ENCODE measurements at places on chromosomes 1 and 21.

GRCh38 chr21:41133874-41134522 lies 34.0 kb upstream of the BACE2 start:
- no peak for DNase-seq

DNA sequence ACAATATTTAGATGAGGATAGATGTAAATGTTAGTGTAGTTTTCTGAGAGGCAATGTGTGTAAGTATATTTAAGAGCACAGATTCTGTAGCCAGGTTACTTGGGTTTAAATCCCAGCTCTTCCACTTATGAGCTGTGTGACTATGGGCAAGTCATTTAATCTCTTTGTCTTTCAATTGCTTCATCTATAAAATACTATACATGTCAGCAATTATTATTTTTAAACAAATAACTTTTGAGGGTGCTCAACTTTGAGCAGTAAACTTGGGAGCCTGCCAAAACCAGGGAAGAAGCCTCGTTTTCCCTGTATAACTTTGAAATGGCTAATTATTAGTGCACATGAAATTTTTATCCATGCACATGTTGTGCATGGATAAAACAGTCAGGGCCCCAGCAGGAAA lies 222.8 kb downstream of the FOXD2 start:
- DNase-seq: no peak

DNA sequence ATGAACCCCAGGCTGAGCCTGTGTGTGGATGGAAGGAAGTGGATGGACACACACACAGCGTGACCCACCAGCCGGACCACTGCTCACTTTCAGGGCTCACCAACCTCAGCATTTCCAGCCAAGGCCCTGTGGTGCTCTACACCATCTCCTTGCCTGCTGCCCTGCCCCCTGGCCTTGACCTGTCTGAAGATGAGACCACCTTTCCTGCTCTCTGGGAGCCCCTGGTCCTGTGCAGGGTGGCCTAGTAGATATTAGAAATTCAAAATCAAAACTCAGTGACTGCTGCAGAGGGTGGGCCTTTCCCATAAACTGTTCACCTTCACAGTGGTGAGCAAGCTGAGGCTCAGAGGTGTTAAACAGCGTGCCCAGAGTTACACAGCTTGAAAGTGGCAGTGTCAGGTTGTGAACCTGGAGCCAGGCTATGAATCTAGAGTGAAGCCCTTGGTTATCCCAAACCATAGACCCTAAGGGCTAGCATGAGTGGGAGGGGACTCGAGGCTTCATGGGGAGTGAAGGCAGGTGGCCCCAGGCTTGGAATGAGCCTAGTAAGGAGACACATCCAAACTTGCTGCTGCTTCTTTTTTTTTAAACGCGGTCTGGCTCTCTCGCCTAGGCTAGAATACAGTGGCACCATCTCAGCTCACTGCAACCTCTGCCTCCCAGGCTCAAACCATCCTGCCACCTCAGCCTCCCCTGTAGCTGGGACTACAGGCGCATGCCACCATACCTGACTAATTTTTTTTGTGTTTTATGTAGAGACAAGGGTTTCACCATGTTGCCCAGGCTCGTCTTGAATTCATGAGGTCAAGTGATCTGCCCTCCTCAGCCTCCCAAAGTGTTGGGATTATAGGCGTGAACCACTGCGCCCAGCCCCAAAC lies 41.5 kb downstream of the MAN1C1 start:
- DNase-seq: no peak

DNA sequence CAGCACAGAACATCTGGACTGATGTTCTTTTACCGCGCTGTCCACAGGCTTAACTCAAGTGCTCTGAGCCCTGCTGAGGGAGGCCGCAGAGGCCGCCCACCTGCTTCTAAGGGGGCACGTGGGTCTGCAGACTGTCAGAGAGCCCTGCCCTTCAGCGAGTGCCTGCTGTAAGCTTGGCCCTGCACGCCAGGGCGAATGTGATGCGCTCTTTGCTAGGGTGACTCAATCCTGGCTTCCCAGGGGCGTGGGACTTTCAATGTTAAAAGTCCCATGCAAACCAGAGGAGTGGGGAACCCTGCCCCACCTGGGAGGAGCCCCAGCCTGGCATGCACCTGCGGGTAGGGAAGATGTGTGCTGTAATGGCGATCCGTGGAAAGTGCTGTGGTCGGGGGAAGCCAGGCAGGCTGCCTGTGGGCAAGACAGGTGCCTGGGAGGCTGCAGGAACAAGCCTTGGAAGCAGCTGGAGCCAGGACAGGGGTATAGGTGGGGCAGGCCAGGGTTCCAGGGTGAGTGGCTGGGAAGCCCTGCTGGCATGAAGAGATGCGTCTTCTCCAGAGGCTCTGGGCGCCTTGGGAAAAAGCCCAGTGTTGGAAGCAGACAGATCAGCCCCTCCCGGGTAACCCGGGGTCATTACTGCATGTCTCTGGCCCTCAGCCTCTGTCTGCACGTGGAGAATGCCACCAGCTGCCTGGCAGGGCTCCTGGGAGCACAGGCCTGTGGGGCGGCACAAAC lies 594 bp upstream of the PANK4 start:
- DNase-seq: peak; percentile 54

DNA sequence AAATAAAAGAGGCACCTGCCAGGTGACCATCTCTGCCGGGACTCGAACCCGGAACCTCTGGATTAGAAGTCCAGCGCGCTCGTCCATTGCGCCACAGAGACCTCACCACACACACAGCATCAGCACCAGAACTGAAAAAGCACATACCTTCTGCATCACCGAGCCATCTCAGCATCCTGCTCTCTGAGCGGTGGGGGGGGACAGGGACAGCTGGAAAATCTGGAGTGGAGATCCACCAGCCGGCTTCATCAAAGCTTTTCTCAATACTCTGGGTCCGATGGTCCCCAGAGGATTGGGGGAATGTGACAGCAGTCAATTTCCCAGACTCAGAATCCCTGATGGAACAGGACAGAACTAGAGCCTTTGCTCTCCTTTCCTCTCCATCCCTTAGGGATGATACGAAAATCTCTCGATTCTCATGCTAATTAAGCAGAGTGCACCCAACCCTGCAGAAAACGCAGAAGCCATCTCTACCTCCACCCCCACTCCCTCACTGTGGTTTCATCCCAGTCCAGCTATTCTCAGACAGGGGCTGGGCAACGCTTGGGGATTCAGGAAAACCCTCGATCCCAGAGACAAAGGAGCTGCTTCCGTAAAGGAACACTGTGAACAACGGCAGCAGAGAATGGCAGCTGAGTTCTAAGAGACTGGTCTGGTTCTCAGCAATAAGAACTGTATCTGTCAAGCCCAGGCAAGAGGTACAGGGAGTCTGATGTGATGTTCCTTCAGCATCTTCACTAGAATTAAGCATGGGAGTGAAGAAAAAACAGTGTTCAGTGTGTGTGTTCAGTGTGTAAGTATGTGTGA lies 29.6 kb upstream of the CADM3 start:
- no peak for DNase-seq

DNA sequence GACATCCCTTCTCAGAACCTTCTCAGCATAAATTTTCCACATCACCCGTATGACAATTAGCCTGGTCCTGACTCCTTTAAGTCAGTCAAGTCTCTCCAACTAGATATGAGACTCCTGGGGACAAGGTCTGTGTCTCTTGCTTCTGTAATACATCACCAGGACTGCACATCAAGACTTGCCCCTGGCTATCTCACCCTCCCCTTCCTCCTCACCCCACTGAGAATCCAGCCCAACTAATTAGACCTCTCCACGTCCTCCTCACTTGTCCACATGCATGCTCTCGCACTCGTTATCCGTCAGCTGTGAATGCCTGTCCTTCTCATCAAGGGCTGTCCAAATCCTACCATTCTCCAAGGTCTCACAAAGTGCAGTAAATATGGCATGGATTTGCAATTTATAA lies 542.8 kb downstream of the PTPRU start:
- no peak for DNase-seq

DNA sequence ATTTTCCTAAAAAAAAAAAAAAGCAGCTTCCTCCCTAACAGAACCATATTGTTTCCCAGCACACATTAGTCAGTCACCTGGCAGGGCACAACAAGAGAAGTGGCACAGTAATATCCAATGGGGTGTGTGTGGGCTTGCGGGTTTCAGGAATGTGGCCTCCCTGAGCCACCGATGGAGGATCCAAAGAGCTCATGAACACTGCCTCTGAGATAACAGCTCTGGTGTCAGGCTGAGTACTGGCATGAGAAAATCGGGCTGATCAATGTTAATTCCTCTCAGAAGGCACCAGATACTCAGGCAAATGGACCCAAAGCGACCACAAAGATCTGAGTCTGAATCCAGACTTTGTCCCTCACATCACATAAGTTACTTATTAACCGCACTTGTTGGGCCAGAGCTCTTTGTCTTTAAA lies 2.2 kb upstream of the LYPD8 start:
- DNase-seq: no peak

DNA sequence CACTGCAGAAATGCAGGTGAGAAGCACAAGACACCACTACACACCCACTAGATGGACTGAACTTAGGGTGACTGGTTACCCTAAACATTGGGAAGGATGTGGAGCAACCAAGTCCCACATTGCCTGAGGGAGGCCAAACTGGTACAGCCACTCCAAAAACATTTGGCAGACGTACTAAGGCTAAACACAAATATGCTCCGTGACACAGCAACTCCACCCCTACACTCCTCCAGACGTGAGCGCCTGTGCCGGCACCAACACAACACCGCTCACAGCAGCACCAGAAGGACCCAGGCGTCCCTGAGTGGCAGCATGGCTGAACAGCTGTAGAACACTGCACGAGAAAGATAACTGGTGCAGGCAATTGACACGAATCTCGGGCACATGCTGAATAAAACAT lies 14.7 kb downstream of the PTTG1IP start:
- DNase-seq: no peak

- no peak for DNase-seq
Observed at GRCh38 chr1:110927484-110928075, 36.1 kb downstream of the LRIF1 start.

DNA sequence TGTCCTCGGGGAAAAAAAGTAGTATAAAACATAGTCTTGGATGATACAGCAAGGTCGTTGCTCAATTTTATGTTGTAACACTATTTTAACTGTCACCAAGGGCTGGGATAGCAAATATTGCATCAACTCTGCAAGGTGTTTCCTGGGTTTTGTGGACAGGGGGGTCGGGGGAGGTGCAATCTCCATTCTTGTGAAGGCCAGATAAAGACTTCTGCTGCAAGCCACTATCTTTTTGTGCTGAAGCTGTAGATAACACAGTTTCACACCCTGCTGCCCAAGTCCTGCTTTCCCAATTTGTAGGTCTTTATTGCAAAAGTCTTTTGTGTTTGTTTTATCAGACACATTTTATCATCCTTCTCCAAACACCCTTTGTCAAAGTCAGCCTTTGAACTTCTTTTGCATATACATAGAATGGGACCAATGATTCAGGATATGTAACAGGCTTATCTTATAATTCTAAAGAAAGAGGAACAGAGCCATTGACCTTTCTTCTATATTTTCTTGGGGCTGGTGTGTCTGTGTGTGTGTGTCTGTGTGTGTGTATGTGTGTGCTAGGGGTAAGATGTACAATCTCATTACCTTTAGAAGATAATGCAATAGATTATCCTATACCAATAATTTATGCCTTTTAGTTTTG lies 140.6 kb downstream of the RUNX1 start:
- DNase-seq: no peak

GRCh38 chr1:15430787-15431570 lies 7.3 kb upstream of the CTRC start:
- peak; percentile 79 for DNase-seq

DNA sequence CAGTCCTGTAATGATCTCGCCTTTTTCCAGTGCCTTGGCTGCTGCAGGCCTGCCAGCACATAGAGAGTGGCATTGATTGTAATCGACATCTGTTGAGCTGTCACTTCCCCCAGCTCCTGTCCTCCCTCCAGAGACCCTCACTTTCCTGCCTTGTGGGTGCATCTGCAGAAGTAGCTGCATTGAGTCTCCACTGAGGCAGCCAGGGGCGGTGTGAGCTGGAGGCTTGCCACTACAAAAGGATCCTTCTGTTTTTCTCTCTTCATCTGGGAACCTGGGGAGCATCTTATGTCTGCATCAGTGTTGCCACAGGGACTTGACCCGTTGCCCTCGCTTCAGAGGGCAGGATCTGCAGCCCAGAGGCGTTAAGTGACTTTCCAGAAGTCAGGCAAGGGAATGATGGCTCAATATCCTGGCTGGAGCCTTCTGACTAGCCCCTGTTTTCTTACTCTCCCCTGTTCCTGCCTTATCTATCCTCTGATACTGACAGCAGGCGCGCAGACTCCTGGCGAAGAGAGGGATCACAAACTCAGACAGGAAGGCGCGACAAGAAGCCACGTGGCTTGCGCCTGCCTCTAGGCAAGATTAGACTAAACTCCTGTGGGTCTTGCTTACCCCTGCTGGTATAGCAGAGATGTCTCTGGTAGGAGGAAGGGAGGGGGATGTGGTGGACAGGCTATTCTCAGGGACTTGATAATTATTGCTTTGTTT lies 13.3 kb upstream of the FMOD start:
- no peak for DNase-seq

- no peak for DNase-seq
Observed at GRCh38 chr1:86788300-86789206, 84.2 kb downstream of the SH3GLB1 start.

GRCh38 chr21:43023175-43023574 lies 48.8 kb downstream of the PKNOX1 start:
- DNase-seq: no peak

GRCh38 chr21:14321042-14321441 lies 61.9 kb downstream of the HSPA13 start:
- no peak for DNase-seq

DNA sequence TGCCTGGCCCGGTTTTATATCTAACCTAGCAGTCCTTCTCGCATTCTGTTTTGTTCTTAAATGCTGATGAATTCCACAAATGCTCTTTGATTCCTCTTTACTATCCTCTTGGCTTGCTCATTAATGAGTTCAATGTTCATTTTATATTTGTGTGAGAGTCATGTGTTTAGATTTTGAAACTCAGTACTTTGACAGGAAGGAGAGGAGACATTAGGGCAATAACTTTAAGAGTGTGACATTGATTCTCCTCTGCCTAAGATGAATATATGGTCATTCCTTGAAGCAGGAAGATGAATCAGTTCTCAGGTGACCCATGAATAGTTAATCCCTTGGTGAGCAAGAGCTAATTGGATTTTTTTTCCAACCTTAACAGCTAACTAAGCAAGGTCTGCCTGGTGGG lies 84.1 kb downstream of the MRPS6 start:
- DNase-seq: no peak

GRCh38 chr1:54715493-54716298 lies at the start of gene TTC4:
TTC4 (plus strand) TSS chr1:54715861; CDS start chr1:54715909, 48 bp downstream.
- DNase-seq: peak; percentile 75

All from stimulated activated CD4-positive, alpha-beta T cell treated with anti-CD3 and anti-CD28 coated beads, Interleukin-1b, Interleukin-23, amount 100 ng/mL, for 24 hours (primary cell).